ENCODE measurements at places on chromosomes 3 and 15.

- no peak for DNase-seq
These were observed 1187.1 kb downstream of the ROBO1 start for GRCh38 chr3:78580681-78581080.

GRCh38 chr3:72255191-72255590 lies 470.2 kb upstream of the PROK2 start:
- DNase-seq: no peak

GRCh38 chr3:114506591-114507300 lies 212.9 kb downstream of the TIGIT start:
- DNase-seq: no peak

DNA sequence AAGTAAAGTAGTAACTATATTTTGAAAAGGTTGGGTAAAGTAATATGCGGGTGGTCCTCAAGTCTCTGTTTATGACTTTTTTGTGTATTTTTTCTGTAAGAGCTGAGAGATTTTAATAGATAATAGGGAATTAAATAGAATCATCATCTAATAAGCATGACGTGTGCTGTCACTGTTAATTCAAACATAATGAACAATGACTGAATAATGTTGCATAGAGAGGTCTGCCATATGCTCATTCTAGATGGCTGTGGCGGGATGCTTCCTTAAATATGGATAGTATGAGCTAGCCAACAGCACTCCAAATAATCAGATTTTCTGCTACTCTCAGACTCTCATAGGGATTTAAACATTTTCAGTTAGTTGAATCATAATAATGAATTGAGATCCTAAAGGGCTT lies 302.8 kb upstream of the RBMS3 start:
- DNase-seq: no peak

DNA sequence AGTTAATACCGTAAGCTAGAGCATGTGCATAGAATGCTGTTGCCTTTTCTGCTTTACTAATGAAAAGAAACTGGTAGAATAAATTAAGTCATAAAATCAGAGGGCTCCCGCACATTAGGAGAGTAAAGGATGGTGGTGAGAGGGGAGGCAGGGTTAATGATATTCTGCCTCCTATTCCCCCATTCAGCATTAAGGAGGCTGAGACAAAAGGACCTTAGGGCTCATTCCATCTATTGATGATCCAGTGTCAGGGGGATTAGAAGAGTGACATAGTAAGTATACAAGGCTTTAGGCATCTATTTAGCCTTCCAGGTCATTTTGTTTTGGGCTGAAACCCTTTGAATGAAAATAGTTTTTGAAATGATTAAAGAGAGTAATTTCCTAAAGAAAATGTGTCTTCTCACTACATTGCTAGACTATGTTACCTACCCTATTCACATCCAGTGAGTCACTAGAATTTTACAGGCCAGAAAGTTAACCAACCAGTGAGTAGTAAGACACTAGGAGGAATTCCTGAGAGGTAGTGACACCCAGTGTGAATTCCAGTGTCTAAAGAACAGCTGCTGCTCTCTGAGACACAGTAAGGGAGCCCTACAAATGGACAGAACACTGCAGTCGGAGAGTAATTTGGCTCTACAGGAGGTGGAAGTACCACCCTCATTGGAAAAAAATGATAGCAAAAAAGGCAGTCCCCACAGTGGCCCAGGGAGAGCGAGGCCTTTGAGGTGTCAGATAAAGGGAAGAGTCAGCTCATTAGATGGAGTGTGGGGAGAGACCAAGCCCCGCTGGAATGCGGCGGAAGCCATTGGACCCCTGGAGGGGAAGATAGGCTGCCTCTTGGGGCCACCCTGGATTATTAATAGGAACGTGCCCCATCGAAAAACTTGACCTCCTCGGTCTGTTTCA lies 67.6 kb downstream of the TUSC7 start:
- no peak for DNase-seq

- no peak for DNase-seq
These were observed 82.2 kb upstream of the SLC6A6 start for GRCh38 chr3:14320219-14320618.

DNA sequence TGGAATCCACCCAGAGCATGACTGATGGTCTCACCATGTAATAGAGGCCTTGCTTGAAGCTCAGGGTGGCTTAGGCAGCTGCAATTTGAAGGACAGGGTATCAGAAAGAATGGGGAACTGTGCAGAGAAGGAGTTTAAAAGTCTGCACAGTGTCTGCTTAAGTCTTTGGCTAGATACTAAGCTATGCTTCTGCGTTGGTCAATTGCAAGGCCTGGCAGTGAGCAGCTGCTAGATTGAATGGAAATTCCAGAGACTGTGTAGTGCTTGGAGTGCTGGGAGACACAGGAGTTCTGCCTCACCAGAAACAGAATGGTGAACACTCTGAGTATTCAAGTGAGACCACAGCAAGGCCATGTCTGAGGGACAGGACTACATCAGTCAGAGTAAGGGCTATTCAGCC lies 17.3 kb upstream of the ATP10A start:
- no peak for DNase-seq

GRCh38 chr3:150135287-150135721 lies 164.6 kb upstream of the PFN2 start:
- no peak for DNase-seq

DNA sequence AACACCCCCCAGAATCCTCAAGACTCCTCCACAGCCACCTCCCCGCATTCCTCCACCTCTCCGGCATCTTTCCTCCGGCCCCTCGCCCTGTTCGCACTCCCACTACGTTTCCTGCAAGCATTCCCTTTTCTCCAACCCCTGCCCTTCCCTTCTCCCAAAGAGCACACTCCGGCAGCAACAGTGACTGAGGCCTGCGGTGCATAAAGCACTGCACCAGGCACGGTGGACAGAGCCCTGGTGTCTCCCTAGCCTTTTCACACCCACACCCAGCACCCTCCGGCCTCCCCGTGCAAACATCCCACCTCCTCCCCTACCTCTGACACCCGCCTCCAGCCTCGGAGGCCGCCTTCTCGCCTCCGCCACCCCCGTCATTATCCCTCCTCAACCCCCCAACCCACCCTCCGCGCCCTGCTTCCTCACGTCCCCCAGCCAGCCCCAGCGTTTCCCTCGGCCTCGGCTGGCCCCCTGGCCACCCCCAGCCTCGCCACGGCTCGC lies 577 bp downstream of the ZNF148 start:
- DNase-seq: no peak

DNA sequence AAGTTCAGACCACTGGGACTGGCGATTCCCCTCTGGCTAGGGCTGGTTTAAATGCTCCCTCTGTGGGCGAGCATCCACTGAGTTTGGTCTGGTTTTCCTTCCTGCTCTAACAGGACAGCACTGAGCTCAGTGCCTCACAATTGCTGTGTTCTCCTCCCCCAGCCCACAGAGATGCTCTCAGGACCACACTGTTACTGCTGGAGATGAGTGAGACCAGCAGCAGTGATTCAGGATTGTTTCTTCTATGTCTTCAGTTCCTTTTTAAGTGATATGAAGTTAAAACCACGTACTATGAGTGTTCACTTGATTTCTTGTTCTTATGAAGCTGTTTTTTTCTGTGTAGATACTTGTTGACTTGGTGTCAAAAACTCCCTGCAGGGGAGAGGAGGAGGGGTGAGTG lies 180.4 kb upstream of the COL8A1 start:
- DNase-seq: no peak

DNA sequence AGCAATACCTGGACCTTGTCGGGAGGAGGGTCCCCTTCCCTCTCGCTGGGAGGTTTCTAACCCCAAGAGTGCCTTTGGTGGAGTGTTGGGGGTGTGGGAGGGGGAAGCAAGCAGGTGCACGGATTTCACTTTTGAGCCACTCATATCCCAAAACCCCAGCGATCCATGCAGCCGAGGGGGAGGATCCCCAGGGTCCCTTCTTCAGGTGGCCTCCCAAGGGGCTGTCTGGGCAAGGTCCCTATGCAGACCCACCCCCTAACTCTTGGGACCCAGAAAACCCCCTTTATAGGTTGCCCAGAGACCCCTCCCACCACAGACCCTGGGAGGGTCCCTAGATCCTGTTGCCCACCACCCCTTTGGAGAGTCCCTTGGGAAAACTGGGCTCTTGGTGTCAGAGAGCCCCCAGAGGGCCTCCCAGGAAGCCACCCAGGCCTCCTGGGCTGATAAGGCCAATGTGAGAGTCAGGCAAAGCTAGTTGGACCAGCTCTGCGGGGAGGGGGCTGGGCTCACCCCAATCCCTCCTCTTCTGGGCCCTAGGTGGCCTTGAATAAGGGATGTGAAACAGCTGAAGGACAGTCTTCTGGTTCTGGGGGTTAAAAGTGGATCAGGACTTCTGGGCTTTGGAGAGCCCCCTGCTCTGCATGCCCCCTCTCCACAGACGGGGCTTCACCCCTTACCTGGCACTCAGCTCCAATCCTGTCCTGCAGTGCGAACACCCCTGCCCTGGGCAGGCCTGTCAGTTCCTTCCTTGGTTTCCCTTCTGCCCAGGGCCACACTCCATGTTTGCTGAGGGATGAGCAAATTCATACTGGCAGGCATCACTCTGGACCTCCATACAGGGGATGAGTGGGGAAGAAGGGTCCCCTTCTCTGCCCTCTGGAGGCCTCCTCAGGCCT lies 932 bp upstream of the PLCD1 start:
- no peak for DNase-seq

DNA sequence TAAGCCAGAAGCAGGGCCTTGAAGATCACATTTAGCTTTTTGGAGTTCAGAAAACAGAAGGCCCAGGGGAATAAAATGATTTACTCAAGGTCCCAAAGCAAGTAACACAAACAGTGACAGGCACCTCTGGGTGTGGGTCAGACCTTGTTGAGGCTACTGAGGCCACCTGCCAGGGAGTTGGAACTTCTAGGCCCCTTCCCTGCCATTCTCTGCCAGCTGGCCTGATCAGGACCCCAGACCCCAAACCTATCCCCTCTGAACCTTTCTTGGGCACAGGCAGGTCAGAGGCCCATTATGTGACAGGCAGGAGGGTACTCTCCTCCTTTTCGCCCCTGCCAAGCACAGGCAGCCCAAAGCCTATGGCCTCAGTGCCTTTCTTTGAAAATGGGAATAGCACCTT lies 49.4 kb upstream of the ATP2B2 start:
- DNase-seq: no peak

GRCh38 chr3:14289590-14290461 lies 111.2 kb downstream of the LSM3 start:
- DNase-seq: no peak

DNA sequence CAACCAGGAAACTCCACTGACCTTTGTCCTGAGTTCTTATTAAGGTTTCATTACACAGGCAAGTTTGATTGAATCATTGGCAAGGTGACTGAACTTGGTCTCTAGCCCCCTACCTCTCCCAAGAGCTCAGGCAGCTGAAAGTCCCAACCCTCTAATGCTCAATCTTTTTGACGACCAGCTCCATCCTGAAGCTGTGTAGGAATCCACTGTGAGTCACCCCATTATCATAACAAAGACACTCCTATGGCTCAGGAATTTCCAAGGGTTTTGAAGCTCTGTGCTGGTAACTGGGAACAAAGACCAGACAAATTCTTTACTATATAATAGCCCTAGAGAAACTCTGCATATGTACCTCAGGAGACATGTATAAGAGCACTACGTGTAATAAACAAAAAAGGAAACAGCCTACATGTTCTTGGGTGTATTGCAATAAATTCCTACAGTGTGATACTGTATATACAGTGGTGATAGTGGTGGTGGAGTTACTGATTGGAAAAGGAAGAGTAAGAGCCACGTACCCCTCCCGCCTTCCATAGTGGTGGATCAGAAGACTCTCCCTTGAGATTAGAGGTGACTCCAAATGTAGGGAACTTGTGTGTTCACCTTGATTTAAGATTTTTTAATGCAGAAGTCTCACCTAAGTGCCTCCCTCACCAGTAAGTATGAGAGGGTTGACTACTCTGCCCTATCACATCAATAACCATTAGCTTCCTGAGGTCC lies 116.6 kb downstream of the ST8SIA2 start:
- no peak for DNase-seq

DNA sequence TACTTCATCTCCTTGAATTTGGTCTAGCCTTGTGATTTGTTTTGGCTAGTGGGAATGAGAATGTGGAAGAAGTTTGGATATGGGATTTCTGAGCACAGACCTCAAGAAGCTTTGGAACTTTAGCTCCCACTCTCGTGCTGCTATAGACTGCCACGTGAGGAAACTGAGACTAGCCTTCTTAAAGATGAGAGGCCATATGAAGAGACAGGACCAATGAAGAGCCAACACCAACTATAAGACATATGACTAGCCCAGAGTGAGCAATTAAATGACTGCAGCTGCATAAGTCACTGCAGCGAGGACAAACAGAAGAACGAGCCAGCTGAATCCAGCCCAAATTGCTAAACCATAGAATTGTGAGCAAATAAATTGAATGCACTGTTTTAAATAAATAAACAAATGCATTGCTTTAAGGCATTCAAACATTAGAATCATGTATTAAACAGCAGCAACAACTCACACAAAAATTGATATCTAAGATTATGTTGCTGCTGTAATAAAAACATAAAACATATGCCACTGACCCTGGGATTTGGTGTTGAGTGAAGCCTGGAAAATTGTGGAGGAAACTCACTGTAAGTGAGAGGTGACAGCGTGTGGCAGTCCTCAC lies 15.7 kb upstream of the CNTN4 start:
- no peak for DNase-seq

DNA sequence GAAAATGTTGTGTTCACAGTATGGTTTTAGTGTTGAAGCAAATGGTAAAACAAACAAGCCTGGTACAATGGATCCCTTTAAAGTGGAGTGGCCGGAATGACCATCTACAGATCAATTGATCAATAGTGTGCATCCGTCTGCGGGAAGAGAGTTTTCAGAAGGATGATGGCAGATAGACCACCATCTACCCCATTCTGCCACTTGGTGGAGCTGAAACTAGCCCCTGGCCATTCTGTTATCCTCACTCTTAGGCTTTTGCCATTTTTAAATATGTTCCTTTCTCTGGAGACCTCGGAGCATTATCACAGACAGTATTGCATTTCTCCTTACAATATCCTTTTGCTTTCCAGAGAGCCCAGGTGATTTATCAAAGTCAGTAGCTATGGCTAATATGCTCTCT lies 258.9 kb upstream of the CFAP20DC start:
- DNase-seq: no peak

DNA sequence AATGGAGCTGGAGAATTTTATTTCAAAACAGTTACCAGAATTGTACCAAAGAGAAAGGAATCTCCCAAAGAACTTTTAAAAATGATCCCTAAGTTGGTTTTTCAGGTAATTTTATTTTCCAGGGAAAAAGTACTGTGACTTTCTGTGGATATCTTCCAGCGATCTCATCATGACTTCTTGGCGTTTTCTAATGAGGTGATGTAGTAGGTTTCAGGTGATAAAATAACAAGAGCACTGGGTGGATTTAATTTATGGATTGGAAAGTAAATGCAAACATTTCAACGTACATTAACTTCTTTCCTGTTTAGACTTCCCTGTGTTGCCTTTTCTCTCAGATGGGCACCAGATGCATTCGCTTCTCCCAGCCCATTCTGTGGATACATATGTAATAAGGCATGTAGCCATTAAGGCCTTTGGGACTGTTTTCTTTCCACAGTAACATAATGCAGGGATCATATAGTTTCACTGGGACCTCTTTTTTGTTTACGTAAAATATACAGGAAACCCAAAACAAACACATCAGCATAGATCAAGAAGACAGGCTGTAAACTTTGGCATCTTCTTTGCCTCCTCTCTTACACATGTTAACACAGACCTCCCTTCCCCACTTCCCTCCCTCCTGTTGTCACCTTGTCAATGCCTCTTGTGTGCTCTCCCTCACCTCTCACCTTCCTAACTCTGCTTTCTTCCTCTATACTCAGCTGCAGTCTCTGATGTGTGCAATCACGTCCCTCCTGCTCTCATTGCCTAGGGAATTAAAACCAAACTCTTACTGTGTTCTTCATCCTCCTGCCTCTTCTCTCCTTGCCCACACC lies 13.0 kb downstream of the PHLDB2 start:
- no peak for DNase-seq
